Fibroblast of the aortic adventitia (primary cell): ENCODE measurements at places on chromosomes 5 and 9. TPM values are rescaled to one million over a fixed set of nuclear protein-coding genes. Genes with fewer than 3 reads are reported as not detected.

KLHL3 gene
- 1.3 and 3.0 TPM in 2 replicates for total RNA-seq

TRIM36 gene
- 0.36 and 0.41 TPM in 2 replicates for total RNA-seq

FIBCD1 gene
- total RNA-seq = 0.27 TPM in 1 of 2 replicates, not detected in the other

STPG3 gene
- not detected in 2 replicates for total RNA-seq

ZFR gene
- total RNA-seq = 61.2 and 118 TPM in 2 replicates
